ENCODE measurements at places on chromosomes 1 and 21. TPM values are rescaled to one million over a fixed set of nuclear protein-coding genes. Genes with fewer than 3 reads are reported as not detected.

DNA sequence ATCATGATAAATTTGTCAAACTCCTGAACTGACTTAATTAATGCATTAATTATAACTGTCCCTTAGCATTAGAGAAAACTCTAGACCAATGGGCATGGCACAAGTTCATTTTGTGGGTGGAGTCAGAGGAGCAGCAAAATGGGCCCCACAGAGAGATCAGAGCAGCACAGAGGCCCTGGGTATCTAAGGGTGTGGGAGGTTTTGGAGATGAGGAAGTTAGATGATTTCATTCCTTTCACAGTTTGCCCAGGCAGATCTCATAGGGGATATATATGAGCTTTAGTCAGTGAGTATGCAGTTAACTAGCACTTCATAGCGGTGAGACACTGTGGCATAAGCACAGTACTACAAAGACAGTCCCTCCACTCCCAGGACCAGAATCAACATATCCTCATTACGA lies 117.3 kb downstream of the MAB21L3 start:
- no peaks in the 10 kb centered on the region for H3K36me3 ChIP-seq
- H3K27me3 ChIP-seq, result no peaks in the 10 kb centered on the region
- peaks cover 6% of the 10 kb centered on the region for H3K4me1 ChIP-seq
- H3K4me3 ChIP-seq, result no peak overlapping the region

CNR2 gene
- total RNA-seq, result 0.25 TPM

GRCh38 chr1:99557546-99558202 lies 88.2 kb upstream of the PALMD start:
- H3K4me3 ChIP-seq, result no peak overlapping the region
- no peak overlapping the region for H3K27ac ChIP-seq
- H3K36me3 ChIP-seq, result no peaks in the 10 kb centered on the region
- H3K27me3 ChIP-seq, result peaks cover 4% of the 10 kb centered on the region
- DNase-seq, result no peak

C1QTNF12 gene
- 2.6 TPM for total RNA-seq

GRCh38 chr1:155062702-155063411 lies 683 bp upstream of the EFNA4 start:
- no peaks in the 10 kb centered on the region for H3K27me3 ChIP-seq
- peaks cover 32% of the 10 kb centered on the region for H3K4me1 ChIP-seq
- H3K27ac ChIP-seq, result no peak overlapping the region
- peaks cover 14% of the 10 kb centered on the region for H3K36me3 ChIP-seq
- DNase-seq, result peak; percentile 91
- peak overlapping the region; percentile 77 for H3K4me3 ChIP-seq

- no peak overlapping the region for H3K4me3 ChIP-seq
- DNase-seq, result no peak
- H3K36me3 ChIP-seq, result no peaks in the 10 kb centered on the region
Observed at GRCh38 chr1:241749041-241749944, 97.2 kb downstream of the WDR64 start.
